ENCODE measurements at places on chromosomes 2 and 18.

GRCh38 chr2:36753706-36754221 is 57.3 kb downstream of the VIT start:
- no peak for DNase-seq

DNA sequence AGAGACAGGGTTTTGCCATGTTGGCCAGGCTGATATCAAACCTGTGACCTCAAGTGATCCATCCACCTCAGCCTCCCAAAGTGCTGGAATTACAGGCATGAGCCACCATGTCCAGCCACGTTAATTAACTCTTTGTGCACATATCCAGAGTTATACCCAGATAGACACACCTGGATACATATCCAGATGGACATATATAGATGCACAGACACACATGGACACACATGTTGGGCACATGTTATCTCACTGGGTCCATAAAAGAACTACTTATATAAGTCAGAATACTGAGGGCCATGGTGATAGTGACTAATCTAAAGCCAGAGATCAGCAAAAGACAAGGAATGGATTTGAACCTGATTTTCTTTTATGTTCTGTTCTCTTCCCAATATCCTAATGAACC is 158.6 kb downstream of the IRS1 start:
- DNase-seq: no peak

GRCh38 chr18:79314838-79315388 is 80.8 kb upstream of the NFATC1 start:
- DNase-seq: no peak

- no peak for DNase-seq
Measured at GRCh38 chr18:10713409-10713808, 187.6 kb downstream of the NAPG start.

DNA sequence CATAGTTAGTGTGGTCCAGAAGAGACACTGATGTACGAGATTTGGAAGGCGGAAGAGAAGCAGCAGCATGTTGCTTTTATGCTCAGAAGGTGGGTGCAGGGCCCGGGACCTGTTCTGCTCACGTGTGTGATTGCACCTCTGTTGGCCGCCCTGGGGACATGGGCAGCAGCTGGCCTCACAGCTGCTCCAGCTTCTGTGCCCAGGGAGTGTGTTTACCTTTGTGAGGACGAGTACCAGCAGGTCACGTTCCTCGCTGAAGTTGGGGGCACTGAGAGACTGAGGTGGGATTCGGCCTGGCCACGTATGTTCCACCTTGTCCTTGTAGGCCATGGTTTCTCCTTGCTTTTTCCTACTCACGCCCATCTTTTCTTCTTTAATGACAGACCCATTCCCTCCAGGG is 86.3 kb downstream of the PMAIP1 start:
- DNase-seq: no peak

DNA sequence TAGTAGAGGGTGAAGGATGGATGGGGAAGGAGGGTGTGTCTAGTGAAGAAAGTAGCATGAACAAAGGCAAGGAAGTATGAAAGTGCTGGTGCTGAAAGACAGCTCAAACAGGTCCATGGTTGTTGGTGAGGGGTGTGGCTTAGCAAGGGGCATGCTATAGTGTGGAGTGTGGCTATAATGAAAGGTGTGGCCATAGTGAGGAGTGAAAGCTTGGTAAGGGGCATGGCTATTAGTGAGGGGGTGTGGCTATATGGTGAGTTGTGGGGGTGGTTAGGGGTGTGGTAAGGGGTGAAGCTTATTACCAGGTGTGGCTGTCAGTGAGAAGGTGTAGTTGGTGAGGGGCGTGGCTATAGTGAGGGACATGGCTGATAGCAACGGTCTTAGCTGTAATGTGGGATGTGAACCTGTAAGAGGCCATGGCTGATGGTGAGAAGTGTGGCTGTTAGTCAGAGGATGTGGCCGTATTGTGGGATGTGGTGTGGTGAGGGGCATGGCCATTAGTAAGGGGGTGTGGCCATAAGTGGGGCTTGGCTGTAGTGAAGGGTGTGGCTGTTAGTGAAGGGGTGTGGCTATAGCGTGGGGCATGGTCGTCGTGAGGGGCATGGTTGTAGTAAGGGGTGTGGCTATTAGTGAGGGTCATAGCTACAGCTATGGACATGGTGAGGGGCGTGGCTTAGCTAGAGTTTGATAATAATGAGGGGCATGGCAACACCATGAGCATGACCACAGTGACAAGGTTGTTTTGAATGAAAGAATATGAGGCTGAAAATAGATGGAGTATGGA is 549.6 kb downstream of the FBXO15 start:
- DNase-seq: no peak

DNA sequence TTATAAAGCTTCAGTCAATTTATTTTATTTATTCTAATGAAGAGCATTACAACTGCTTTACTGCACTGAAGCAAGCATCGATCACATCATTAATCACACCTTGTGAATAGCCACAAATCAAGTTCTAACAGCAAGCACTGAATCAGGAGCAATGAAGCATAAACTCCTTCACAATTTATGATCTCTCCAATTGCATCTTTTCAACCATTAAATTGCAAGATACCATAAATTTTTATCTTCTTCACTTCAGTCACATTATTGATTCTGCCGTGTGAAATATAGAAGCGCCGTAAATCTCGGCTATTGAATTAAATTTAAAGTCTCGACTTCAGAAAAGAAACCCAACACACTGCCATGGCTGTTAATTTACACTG is 298.7 kb downstream of the CDCA7 start:
- DNase-seq: no peak

GRCh38 chr2:219542931-219543595 is 546 bp downstream of the CHPF start:
- no peak for DNase-seq

DNA sequence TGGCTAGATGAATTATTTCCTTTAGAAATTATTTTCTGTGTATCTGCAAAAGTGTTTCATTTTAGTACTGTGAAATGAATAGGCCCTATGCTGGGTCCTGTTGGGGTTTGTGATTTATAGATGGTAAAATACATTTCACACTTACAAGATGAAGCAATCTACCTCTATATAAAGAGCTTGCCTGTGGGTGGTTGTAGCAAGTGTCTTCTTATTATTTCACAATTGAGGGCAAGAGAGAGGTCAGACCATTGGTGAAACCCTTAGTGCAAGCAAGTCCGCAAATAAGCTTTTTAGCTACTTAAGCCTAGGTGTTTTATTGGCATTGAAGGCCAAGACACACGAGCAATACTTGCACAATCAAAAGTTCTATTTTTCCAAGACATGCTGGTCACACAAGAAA is 153.1 kb downstream of the FMNL2 start:
- DNase-seq: no peak

- no peak for DNase-seq
Measured at GRCh38 chr2:159409116-159409800, 122.8 kb upstream of the WDSUB1 start.

GRCh38 chr2:63580651-63581297 is 7.5 kb downstream of the WDPCP start:
- DNase-seq: no peak
